Stimulated activated CD4-positive, alpha-beta T cell treated with anti-CD3 and anti-CD28 coated beads, Interleukin-12 subunit alpha, Interleukin-12 subunit beta, amount 100 ng/mL, for 24 hours (primary cell): ENCODE measurements at places on chromosomes 16 and 17.

GRCh38 chr17:18225642-18226283 lies 328 bp downstream of the LLGL1 start:
- DNase-seq, result no peak

DNA sequence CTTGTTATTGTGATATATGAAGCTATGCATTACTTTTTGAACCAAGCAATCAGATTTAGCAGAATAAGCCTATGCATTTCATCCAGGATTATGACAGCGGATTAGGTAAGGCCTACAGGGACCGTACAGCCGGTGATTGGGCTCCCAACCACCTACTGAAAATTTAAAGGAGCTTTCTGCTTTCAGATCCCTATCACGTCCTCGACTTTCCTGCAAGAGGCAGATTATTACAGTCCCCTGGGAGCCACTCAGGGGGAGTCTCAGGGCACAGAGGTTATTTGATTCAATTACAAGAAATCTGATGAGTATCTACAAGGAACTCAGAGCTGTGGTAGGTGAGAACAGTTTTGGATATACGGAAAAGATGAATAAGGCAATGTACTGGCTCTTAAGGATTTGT lies 80.7 kb downstream of the HS3ST3B1 start:
- DNase-seq, result no peak

- no peak for DNase-seq
These were observed 8.8 kb upstream of the ITGA3 start for GRCh38 chr17:50047083-50047482.

DNA sequence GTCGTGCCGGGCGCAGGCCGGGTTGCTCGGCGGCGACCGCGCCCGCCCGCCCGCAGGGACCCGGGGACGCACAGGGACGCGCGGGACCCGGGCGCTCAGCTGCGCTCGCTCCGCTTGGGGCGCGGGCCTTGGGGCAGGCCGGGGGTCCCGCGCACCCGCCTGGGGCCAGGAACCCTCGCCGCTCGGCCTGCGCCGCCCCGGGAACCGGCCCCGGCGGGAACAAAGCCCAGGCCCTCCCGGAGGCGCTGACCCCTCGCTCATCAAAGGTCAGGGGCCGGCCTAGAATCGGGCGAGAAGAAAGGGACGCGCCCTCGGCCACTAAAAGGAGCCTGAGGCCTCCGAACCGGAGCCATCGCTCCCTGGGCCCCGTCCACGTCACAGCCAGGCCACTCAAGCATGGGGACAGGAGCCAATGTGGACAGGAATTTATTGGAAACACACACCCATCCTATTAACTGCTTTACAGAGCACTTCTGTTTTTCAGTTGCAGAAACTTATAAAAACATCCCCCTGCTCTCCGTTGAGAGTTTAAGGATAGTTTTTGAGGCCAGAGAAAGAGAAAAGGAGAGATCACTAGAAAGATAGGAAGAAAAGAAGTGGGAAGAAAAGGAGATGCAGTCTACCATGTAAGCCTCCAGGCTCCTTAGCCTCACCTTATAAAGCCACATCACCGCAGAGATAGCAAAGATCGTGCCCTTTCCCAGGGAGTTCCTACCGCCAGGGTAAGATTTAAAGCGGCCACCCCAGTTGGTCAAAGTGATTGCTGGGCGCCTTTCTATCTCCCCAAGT lies 558 bp upstream of the ZFHX3 start:
- DNase-seq, result no peak

- DNase-seq, result no peak
These were observed 1.9 kb upstream of the C16orf74 start for GRCh38 chr16:85752511-85753420.

GRCh38 chr16:5874899-5875298 lies 777.3 kb upstream of the EEF2KMT start:
- DNase-seq, result no peak

GRCh38 chr17:60391471-60392041 lies 377 bp downstream of the USP32 start:
- DNase-seq, result no peak

DNA sequence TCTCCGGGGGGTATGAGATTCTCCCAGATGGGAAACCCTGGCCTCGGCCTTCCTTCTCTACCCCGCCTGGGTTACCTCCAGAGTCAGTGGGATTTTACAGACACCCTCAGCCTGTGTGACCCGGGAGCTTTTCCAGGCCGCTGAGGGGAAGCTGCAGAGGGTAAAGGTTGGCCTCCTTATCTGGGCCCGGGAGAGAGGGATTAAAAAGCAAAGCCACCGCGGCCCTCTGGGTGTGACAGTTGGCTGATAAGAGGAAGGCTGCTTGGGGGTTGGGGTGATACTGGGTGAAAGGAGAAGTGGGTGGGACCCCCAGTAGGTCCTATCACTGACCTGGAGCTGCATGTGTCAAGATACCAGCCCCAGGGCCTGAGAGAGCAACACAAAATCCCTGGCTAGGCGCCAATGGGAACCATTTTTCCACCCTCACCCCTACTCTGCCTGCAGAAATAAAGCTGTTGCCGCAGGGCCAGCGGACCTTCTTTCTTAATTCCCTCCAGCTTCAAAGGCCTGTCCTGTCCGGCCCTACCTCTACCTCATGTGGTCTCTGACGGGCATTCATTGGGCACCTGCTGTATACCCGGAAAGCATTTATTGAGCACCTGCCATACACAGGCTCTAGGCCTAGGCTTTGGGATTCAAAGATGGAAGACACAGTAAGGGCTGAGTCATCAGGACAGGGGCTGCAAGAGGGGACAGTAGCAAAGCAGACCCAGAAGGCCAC lies 77.6 kb upstream of the GSE1 start:
- DNase-seq, result no peak

DNA sequence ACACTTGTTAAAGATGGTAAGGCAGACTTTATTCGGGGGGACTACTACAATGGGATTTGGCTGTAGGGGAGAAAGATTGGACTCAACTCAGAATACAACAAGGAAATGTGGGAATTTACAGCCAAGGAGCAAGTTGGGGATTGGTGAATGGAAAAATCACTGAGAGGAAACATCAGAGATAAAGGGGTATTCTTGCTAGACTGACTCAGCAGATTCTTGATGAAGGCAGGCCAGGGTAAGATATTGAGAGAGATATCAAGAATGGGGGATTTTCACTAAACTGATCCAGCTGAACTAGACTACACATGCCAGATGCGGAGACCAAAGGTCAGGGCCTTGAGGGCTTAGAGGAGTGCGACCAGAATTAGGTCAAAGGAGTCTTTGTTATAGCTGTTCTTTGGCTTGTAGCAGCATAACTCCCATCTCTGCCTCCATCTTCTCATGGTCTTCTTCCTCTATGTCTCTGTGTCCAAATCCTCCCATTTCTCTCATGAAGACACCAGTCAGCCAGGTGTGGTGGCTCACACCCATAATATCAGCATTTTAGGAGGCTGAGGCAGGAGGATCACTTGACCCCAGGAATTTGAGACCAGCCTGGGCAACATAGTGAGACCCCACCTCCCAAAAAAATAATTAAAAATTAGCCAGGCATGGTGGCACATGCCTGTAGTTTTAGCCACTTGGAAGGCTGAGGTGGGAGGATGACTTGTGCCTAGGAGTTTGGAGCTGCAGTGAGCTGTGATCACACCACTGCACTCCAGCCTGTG lies 17.3 kb downstream of the CHD9NB start:
- DNase-seq, result no peak

DNA sequence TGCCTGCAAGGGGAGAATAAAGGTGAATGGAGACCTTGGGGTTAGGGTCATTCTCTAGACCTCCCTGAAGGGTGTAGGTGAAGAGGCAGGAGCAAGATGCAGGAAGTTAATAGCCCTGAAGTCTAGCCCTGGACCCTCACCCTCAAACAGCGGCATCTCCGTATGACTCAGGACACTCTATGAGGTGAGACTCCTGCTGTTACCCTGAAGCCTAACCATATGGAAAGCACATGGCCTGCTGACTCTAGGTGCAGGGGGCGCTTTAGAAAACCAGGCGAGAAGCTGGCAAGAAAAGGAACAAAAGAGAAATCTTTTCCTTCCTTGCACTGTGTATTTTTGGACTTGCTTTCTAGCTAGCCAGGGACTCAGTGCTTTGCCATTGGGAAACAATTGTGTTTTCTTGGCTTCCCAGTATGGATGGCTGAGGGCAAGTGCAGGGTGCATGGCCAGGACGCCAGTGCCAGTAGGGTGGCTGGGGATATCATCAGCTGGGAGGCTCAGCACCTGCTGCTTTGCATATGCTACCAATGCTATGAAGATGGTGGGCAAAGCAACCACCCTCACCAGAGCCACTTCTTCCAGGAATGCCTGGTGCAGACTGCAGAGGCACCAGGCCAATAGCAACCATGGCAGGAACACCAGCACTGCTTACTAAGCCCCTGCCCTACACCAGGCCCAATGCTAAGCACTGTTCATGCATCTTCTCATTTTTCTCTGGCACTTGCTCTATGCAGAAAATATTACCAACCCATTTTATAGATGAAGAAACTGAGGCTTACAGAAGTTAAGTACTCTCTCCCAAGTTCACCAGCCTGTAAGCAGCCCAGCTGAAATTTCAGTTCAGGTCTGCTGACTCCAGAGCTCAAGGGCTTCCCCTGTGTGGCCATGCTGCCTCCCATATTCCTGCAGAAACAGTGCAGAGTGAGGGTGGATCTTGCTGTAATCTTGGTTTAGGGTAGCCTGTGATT lies 425.1 kb downstream of the SLC39A11 start:
- DNase-seq, result no peak

- DNase-seq, result no peak
These were observed 13.3 kb downstream of the PROCA1 start for GRCh38 chr17:28698253-28698941.

DNA sequence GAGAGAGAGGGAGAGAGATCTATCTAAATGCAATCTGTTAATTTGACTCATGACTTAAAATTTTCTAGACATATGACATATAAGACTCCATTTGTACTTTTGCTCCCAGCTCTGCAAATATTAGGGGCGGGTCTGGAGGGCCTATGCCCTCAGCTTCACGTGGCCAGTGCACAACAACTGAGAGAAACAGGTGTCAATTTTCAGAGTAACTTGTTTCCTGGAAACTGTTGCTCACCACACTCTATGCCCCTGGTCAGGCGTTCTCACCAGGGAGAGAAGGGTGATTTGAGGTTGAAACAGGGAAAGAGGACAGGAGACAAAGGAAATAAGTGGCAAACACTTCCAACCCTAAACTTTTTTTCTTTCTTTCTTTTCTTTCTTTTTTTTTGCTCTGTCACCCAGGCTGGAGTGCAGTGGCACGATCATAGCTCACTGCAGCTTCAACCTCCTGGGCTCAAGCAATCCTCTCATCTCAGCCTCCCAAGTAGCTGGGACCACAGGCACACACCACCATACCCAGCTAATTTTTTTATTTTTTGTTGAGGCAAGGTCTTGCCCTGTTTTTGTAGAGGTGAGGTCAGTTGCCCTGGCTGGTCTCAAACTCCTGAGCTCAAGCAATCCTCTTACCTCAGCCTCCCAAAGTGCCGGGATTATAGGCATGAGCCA lies 270.0 kb downstream of the SLC39A11 start:
- no peak for DNase-seq

- DNase-seq, result no peak
These were observed 38.0 kb downstream of the HEATR3 start for GRCh38 chr16:50103764-50104163.
